Mesenteric fat pad (tissue), 1 donor: ENCODE measurements at places on chromosomes 4 and X. TPM values are rescaled to one million over a fixed set of nuclear protein-coding genes. Genes with fewer than 3 reads are reported as not detected.

- no peak for DNase-seq
Observed at GRCh38 chrX:24259544-24260240, 54.2 kb downstream of the SUPT20HL2 start.

The TNMD gene
- 39.1 TPM for total RNA-seq

The AMTN gene
- not detected for total RNA-seq

The ESX1 gene
- total RNA-seq = not detected

GRCh38 chr4:21952549-21952948, 4.0 kb upstream of the KCNIP4 start:
- no peak for DNase-seq

- no peak for DNase-seq
Observed at GRCh38 chr4:118833192-118833820, 2.6 kb downstream of the SEC24D start.
